ENCODE measurements at places on chromosomes 7 and 10.

- DNase-seq = no peak
Measured at GRCh38 chr10:86840498-86840897, 84.1 kb downstream of the BMPR1A start.

GRCh38 chr7:32108651-32109050, 38.4 kb upstream of the PDE1C start:
- DNase-seq = no peak

DNA sequence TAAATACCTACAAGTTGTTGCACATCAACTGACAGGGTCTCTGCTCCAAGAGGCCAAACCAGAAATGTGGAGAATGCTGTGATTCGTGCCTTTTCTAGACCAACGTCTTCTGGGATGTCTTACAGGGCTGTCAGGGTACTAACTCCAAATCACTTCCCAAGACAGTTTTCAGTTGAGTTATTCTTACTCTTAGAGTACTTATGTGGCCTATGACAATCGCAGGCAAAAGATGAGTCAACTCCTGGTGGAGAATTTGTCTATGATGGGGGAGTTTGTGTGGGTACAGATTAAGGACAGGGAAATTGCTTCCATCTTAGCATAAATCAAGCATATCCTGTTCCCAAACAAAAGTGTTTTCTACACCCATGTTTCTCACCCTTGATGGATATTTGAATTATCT, 734.8 kb downstream of the TNS3 start:
- no peak for DNase-seq

DNA sequence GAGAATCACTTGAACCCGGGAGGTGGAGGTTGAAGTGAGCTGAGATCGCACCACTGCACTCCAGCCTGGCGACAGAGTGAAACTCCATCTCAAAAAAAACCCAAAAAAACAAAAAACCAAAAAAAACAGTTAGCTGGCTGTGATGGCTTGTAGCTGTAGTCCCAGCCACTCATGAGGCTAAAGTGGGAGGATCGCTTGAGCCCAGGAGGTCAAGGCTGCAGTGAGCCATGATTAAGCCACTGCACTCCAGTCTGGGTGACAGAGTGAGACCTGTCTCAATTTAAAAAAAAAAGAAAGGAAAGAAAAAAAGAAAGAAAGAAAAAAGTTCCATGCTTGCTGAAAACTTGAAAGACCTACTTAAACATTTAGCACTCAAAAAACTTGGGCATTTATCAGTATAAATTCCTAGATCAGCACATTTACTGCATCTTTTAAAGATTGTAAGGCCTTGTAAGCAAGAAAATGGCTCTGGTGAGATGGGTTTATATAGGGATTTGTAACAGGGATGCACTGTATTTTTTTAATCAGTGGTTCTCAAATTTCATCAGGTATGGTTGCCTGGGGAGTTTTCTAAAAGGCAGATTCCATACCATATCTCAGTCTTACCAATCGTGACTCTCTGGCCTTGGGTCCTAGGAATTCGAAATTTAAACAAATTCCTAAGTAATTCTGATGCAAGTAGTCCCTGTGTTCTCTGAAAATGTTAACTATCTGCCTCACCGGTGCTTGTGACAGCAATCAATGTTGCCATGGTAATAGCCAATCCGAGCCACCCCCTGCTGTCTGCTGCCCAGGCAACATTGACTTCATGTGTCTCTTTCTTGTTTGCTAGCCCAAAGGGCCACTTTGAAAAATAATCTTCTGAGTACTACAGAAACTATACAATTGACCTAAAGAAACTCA, 11.5 kb upstream of the NT5C2 start:
- DNase-seq = peak; percentile 95

- DNase-seq = no peak
Measured at GRCh38 chr7:150668472-150668911, 17.0 kb upstream of the GIMAP2 start.

DNA sequence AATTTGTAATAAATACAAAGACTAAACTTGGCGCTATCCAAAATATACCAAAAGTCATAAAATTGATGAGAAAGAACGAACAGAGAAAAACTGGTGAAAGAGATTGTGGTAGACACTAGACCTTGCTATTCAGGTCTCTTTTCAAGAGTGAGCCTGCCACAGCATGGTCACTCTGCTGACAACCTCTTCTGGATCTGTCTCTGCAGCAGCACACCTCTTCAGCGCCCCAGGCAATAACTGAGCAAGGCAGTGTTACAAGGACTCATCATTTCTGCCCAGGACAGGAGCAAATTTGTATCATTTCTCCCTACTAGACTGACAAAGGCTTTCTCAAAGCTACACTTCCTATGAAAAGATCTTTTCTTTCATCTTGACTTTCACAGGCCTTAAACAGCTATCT, 976.0 kb downstream of the DNAJB9 start:
- no peak for DNase-seq

GRCh38 chr10:106136175-106136574, 1028.3 kb downstream of the SORCS1 start:
- no peak for DNase-seq

GRCh38 chr10:117663750-117664149, 121.2 kb downstream of the EMX2 start:
- no peak for DNase-seq

DNA sequence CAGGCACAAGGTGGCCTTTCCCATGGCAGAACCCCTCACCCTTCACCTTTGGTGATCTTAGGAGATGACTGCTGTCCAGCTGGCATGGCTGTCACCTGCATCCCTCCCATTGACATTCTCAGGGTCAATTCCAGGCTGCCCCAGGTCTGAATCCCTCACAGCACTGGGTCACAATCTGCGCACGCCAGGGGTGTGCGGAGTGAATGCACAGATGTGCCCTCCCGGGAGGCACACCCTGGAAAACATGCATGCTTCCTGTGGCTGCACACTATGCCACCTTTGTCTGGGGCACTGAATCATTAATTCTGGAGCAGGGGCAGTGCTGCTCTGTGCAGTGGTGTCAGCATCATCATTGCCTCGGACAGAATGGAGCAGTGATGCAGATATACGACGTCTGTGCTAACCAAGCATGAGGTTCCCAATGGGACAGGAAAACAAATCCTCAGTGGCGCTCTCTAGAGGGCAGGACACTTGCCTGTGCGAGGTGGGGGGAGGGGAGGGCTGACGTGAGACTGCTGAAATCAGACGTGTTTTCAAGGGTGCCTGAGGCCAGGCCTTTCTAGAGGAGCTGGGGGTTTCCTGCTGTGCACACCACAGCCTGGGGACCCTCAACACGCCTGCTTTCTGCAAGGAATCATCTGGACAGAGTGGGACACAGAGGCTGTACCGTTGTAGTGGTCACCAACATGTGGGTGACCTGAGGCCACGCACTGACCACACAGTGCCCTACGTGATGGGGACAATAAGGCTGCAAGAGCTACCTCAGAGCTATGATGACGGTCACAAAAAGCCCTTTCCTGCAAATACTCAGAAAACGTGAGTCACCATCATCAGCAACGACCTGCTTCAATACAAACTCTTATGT, 77.9 kb downstream of the HIPK2 start:
- DNase-seq = no peak

GRCh38 chr10:108562105-108562504, 1361.2 kb downstream of the XPNPEP1 start:
- DNase-seq = no peak

DNA sequence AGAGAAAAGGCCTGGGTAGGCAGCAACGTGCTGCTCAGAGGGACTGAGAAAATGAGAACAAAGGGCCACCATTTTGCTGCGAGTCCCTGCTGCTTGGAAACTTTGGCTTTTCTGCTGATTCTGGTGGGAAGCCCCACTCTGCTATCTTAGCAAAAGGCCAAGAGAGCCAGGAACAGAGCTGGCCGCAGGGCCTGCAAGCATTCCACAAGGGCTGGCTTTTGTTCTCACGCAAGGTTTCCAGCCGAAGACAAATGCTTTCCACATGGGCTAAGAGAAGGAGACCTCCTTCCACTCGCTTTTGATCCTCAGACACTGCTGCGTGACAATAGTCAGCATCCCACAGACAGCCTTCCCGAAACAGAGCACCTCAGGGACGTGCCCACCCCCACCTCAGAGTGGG, 163.1 kb downstream of the ARHGAP12 start:
- no peak for DNase-seq

DNA sequence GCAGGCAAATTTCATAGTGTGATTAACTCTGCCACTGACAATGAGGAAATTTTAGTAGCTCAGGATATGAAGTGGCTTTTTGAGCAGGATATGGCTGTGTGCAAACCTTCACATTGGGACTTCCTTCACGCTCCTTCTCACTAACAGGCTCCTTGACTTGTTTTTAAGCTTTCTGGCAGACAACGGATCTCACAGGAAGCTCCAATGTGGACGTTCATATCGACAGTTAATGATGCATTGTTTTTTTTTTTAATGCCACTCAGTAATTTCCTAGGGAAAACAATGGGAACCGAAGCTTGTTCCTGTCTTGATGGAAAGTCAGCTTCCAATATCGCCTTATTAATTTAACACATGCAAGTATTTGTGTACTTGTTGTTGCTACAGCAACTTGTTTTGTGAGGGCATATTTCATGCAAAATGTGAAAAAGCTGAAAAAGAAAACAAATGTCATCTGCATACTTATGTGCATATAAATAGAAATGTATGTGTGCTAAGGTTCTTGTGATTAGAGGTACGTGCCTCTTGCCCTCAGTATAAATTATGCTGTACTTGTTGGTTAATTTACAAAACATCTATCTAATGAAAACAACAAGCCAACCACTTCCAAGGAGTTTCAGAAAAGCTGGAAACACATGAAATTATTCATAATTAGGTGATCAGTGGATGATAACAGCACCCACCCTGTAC, 84.7 kb downstream of the NRP1 start:
- no peak for DNase-seq

- no peak for DNase-seq
Measured at GRCh38 chr10:33965795-33966581, 631.5 kb upstream of the NRP1 start.

DNA sequence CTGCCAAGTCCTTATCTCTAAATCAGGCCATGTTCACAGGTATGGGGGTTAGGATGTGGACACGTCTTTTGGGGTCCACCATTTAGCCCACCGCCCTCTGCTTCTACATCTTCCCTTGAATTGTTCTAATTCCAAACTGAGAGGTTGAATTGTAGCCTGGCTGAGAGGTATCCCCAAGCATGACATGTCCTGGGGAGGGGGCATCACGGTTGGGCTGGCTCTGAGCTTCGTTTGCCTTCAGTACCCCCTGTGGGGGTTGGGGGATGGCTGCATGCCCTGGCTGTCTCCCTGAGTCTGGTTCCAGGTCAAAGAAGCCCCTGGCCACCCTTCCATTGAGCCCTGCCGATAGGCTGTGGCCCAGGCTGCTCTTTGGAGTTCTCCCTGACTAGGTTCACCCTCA, 204.6 kb downstream of the GLRX3 start:
- no peak for DNase-seq

GRCh38 chr10:101135141-101136006, 4.3 kb downstream of the TLX1 start:
- DNase-seq = no peak

DNA sequence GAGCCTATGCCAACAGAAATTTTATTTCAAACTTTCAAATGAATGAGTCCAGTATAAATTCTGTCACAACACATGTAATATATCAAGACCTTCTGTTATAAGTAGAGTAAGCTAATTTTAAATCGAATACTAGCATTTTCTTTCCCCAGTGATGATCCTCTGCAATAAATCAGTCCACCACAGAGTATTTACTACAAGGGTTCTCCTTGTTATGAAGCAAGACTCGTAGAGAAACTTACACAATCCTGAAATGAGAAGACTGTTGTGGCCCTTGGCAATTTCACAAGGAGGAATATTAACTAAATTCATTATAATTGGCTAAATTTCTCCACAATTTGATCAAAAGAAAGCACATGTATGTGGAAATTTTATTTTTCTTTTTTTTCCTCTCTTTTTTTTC, 312.4 kb upstream of the DGKB start:
- DNase-seq = no peak

DNA sequence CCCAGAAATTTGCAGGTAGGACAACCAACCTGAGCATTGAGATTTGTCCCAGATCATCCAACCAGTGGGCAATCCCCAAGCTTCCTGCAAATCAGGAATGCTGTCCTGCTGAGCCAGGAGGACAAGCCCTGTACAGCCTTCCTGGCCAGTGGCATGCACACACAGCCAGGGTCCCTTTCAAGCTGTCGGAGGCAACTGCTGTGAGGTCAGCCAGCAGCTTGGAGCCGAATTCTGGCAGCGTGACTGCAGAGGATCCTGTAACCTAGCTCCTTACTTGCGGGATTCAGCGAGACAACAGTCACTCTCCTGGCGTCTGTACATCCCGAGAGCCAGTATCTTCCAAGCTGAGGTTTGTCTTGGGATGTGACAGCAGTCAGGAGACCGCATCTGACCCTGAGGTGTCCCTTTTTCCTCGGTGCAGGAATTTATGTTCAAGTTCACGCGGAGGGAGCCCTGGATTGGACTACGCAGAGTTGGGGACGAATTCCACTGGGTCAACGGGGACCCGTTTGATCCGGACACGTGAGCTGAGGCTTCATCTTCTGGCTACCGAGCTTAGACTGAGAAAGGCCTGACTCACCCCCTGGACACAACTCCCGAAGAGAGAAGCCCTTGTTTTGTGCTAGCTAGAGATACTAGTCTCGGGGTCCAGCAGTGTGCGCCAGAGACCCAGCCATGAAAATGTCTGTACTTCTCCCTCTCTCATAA, 18.3 kb downstream of the CLEC2L start:
- DNase-seq = no peak

DNA sequence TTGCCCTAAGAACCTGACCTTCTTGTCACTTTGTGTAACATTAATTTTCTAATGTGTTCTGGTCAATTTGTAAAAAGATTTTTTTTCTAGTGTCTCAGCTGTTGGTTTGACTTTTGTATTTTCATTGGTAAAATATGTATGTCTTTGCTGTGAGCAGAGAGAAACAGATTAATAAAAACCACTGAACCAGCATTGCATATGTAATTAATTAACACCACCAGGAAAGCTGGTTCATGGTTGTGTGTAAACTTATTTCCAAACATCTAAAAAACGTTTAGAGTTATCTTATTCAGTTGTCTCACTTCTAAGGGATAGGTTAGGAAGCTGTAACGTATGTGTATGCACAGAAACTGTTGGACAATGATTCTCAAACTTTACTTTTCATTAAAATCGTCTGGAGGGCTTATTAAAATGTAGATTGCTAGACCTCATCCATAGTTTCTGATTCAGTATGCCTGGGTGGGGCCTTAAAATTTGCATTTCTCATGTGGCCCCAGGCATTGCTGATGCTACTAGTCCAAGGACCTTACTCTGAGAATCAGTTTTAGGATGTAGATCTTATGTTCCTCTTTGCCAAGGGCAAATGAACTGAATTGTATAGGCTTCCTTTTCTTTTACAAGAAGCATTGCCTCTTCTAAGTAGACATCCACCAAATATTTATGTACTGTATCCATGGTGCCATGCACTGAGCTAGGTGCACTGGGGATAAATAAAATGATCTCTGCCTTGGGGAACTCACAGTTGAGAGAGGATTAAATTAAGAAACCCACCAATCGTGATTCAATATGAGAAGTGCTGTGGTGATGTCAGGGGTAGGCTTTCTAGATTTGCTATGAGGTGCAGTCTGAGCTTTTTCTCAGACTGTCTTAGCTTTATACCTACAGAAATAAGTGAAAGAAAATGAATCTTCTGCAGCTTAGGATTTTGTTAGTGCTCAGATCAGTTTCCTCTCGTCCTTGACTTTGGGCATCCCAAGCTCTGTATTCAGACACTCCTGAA, 98.7 kb downstream of the AUTS2 start:
- no peak for DNase-seq

GRCh38 chr10:28089467-28089866, 90.6 kb upstream of the ODAD2 start:
- DNase-seq = no peak

Data from iPS DF 19.7 (cell line).